Hepatocyte (in vitro differentiated cells): ENCODE measurements at places on chromosomes 5 and 9.

DNA sequence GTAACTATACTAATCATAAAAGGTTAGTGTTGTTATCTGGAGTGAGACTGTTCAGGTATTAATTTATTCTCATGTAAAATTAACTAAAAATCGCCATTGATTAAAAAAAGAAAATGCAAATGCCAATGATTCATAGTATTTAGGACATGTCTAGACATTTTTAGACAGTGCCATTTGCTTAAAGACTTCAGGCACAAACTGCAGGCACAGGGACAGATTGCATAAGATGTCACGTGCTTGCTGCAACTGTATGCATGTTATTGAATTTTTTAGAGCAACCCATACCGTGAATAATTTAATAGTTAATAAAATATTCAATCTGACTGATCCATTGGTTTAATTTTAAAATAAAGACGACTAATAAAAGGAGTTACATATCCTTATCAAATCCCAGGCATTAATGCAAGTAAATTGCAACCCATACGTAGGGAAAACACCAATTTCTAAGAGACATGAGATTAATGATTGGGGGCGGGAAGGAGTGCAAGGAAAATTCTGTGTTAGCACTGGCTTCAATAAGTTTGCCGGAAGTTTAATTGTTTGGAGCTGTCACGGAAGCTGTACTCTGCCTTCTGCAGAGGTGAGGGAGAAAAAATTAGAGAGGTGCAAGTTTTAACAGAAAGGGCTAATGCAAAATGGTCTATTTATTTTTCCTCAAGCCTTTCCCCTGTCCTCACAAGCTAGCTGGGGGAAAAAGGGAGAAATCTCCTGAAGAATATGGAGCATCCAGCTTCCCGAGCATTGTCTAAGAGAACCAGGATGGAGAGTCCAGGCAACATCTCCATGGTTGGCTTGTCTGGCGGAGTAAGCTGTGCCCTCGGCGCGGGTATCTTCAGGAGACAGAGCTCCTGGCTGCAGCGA is 2.9 kb downstream of the EDIL3 start:
- peak; percentile 11 for DNase-seq

- DNase-seq = no peak
Observed at GRCh38 chr9:95512709-95513095, 4.1 kb downstream of the PTCH1 start.

- no peak for DNase-seq
Observed at GRCh38 chr9:38671372-38671731, 48.6 kb downstream of the FAM240B start.

- DNase-seq = no peak
Observed at GRCh38 chr5:173263566-173263965, 28.6 kb upstream of the NKX2-5 start.

DNA sequence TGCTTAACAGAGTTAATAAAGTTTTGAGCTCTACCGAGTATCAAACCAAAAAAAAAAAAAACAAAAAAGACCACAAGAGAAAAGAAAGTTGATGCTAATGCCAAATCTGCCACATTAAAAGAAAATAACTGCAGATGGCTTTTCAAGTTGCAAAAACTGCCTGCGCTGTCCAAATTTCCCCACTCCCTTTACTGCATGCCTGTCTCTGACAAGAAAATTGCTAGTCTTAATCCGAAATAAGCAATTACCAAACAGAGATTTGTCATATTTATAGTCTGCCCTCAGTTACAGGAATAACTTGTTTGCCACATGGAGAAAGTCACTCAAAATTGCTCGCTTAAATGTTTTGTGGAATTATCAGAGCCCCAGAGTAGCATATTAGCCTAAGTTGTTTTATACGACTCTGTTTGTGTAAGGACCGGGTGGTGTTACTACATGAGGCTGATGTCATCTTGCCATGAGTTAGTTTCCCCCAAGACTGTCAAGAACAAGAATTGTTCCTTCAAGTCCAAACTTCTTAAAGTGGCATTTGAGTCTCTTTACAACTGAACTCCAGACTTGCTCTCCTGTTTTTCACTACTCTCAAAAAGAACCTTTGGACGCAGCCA is 160.9 kb downstream of the CEP120 start:
- no peak for DNase-seq

DNA sequence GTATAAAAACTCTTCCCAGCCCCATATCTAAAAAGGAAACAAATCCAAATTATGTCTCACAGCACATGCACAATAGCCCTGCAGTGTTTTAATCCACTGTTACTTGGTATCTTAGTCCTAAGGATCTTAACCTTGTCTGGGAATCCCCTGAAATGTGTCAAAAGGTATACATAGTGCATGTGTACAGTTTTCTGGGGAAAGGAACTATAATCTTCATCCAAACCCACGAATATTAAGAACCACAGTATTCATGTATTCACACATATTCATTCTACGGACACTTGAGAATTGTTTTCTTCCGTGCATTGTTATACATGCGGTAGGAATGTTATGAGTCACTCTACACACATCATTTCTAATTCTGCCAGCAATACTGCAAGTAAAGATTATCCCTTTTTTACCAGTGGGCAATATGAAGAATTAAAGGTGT is 47.8 kb upstream of the SNX2 start:
- no peak for DNase-seq

DNA sequence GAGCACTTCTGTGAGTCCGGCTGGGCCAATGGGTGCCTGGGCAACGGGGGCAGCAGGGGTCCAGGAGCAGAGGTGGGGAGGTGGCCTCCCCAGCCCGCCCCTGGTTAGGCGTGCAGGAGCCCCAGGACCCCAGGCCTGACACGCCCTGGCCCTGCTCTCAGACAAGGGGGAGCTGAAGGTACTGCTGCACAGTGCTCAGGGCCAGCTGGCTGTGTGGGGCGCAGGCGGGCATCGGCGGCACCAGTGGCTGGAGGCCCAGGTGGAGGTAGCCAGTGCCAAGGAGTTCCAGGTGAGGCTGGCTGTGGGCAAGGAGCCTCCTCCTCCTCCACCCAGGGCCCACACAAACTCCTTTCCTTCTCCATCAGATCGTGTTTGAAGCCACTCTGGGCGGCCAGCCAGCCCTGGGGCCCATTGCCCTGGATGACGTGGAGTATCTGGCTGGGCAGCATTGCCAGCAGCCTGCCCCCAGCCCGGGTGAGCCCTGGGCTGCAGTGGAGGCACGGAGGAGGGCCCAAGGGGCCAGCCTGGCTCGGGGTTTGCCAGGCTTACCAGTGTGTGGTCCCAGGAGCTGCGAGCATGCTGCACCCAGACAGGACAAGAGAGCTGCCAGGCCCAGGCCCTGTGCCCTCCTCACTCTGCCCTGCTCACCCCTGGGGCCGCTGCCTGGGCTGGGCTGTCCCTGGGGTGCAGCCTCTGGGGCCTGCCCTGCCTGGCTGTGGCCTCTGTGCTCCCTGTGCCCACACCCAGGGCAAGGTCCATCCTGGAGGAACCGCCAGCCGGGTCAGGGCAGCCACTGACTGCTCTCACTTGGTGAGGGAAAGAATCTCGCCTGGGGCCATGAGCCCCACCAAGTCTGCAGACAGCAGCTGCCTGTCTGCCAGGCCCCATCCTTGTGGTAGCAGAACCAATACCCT is 7.0 kb downstream of the MAMDC4 start:
- DNase-seq = peak; percentile 62

DNA sequence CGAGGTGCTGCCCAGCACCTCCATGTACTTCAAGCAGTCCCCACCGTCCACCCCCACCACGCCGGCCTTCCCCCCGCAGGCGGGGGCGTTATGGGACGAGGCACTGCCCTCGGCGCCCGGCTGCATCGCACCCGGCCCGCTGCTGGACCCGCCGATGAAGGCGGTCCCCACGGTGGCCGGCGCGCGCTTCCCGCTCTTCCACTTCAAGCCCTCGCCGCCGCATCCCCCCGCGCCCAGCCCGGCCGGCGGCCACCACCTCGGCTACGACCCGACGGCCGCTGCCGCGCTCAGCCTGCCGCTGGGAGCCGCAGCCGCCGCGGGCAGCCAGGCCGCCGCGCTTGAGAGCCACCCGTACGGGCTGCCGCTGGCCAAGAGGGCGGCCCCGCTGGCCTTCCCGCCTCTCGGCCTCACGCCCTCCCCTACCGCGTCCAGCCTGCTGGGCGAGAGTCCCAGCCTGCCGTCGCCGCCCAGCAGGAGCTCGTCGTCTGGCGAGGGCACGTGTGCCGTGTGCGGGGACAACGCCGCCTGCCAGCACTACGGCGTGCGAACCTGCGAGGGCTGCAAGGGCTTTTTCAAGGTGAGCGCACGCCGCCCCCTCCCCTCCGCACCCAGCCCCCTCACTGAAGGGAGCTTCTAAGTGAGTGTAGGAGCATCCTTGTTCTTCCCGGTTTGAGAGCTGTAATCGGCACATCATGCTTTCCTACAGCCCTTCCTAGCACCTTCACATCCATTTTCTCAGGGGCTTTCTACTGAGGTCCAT is 6.9 kb downstream of the NR4A3 start:
- peak; percentile 37 for DNase-seq

- DNase-seq = no peak
Observed at GRCh38 chr5:150297934-150298595, 4.6 kb downstream of the ARSI start.

DNA sequence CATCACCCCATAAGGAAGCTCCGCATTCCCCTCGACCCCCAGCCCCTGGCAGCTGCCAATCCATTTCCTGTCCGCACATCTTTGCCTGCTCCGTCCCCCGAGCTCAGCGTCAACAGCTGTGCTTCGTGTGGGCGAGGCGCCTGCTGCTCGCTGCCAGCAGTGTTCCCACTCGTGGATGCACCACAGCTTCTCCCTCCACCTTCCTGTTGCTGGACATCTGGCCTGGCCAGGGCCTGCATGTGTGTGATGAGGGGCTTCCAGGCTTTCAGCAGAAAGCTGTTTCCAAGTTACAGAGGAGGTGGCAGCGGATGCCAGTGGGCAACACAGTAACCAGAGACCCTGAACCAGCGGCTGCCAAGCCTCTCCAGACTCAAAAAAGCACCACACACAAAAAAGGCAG is 86.0 kb downstream of the PRRT1B start:
- no peak for DNase-seq

DNA sequence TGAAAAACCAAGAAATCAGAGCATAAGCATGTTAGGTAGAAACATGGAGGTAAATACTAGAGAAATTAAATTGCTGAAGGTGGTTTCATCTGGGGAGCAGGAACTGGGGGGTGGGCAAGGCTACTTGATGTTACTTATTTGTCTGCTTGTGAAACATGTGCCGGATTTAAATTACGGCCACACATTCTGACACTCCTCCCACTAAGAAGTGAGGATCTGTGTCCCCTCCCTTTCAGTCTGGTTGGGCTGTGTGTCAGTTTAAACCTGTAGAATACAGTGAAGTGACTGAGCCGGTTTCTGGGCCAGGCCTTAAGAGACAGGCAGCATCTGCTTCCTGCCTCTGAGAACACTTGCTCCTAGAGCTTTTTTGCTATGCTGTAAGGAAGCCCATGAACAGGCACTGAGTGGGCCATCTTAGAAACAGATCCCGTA is 2.3 kb upstream of the IARS1 start:
- DNase-seq = peak; percentile 28

- no peak for DNase-seq
Observed at GRCh38 chr9:84271921-84272556, 68.5 kb downstream of the SLC28A3 start.

DNA sequence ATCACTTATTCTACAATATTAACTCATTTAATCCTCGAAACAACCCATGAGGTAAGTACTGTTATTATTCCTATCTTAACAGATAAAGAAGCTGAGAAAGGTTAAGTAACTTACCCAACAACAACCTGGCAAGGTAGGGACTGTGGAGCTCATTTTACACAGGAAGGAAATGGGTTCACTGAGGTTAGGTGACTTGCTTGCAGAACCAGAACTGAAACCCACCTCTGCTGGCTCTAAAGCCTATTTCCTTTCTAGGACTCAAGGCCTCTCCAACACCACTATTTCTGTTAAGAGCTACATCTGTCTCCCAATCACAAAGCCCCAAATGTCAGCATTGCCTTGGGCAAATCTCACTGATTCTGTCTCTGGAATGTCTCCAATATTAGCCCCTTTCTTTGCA is 38.9 kb upstream of the IFNK start:
- no peak for DNase-seq

DNA sequence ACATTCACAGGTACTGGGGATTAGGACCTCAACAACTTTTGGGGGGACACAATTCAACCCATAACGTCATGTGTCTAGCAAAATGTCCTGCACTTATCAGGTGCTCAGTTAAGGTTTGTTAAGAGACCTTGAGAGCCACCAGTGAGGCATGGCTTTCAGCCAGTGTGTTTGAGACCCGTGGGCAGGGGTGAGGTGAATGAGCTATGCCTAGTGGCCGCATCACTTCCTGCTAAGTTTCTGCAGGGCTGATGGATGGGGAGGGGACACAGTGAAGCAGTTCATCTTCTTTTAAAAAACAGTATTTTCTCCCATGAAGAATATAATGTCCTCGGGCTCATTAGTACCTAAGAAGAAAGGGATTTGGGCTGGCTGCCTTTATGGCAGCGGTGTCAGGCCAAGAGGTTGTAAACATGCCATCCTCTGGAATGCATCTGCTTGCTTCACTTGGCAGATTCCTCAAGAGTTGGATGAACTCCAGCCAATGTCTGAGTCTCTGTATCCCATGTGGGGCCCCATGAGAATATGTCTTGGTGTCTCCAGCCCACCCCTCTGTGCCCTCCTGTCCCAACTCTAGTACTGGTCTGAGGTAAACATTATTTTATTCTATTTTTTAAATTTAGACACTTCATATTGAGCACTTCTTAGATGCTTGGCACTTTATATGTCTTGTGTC is 282.2 kb downstream of the CWC27 start:
- no peak for DNase-seq

DNA sequence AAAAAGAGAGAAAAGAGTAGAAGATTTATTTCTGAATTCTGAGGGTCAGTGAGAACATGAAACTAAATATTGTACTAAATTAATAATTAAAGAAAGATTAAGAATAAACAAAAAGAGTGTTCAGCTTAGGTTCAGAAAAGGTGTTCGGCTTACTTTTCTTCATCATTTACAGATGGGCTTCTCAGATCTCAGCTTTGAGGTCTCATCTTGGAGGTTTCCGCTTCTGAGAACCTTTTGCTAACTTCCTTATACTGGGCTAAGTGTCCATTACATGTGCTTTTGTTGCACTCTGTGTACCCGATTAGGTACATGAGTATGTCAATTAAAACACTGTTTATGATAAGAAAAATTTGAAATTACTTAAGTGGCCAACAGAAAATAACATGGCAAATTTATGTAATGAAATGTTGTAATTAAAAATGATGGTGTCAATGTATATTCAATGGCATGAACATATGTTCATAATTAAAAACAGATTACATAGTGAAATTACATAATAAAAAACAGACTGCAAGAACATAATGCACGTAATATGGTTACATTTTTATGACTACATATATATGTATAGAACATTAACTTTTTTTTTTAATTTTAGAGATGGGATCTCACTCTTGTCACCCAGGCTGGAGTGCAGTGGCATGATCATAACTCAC is 17.3 kb upstream of the ITGA1 start:
- no peak for DNase-seq

- no peak for DNase-seq
Observed at GRCh38 chr5:143014017-143014651, 244.0 kb downstream of the ARHGAP26 start.

GRCh38 chr5:5340206-5340729 is 82.2 kb upstream of the ICE1 start:
- DNase-seq = peak; percentile 90

- DNase-seq = no peak
Observed at GRCh38 chr9:113492343-113493202, 29.0 kb downstream of the RGS3 start.

GRCh38 chr5:141681695-141682641 is at the start of gene ARAP3:
Gene ARAP3 (minus strand): TSS chr5:141682230. CDS start chr5:141680486, 1,744 bp downstream.
- DNase-seq = peak; percentile 92
